ENCODE measurements at places on chromosomes 2 and 18.

DNA sequence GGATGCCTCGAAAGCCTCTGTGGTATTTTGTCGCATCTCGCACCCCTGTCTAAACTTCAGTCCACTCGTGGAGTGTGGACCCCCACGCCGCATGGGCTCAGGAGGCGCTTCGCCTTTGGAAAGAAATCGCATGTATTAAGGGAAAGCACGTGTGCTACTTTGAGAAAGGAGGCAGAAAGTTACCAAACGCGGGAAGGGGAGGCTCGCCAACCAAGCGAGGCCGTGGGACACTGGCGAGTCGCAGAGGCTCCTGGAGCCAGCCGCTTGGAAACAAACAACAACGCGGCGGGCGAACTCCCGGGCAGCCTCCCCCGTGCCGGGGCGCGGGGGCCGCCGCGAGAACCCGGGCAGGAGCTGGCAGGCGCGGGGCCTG lies 455 bp upstream of the AGAP1 start:
- DNase-seq = no peak

DNA sequence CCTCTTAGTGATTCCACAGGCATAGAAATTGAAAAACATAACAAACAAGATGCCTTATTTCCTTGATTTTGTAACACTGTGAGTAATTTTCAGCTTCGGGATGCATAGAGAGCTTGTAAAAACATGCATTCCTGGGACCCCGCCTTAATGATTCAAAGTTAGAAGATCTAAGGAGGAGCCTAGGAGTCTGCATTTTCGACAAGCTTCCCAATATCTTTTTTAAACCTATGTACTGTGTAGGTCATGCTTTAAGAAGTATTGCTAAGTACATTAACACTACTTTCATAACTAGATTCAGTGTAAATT lies 109.8 kb upstream of the ZNF516 start:
- no peak for DNase-seq

GRCh38 chr2:52572469-52572894 lies 1195.1 kb upstream of the CHAC2 start:
- DNase-seq = no peak

- DNase-seq = no peak
Observed at GRCh38 chr18:79881695-79882094, 69.8 kb downstream of the SLC66A2 start.

- no peak for DNase-seq
Observed at GRCh38 chr2:74267068-74267467, 68.7 kb downstream of the MTHFD2 start.

- no peak for DNase-seq
Observed at GRCh38 chr18:59877361-59877760, 22.4 kb upstream of the PMAIP1 start.

- peak; percentile 50 for DNase-seq
Observed at GRCh38 chr2:217899231-217900009, 103.4 kb downstream of the TNS1 start.

DNA sequence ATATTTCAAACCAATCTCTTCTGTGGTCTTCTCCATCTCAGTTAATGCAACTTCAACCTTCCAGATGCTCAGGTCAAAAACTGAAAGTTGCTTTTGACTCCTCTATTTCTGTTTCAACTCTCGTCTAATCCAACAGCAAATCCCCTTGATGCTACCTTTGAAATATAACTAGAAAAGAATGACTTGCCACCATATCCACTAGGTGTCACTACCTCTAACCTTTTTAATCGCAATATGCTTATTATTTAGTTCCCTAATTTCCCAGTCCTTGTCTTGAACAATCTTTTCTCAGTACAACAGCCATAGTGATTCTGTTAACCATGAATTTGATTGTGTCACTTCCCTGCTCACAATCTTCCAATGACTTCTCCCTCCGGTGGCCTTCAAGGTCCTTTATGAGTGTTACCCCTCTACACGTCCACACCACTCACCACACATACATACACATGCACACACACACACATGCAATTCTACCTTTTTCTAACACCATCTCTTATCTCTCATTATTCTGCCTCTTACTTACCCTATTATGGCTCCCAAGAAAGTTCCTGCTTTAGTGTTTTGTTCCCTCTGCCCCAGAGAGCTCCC lies 245.5 kb upstream of the KCNJ3 start:
- DNase-seq = no peak

GRCh38 chr2:170026361-170026760 lies 151.6 kb upstream of the MYO3B start:
- DNase-seq = no peak

- DNase-seq = no peak
Observed at GRCh38 chr2:237132799-237133198, 47.1 kb downstream of the COPS8 start.

DNA sequence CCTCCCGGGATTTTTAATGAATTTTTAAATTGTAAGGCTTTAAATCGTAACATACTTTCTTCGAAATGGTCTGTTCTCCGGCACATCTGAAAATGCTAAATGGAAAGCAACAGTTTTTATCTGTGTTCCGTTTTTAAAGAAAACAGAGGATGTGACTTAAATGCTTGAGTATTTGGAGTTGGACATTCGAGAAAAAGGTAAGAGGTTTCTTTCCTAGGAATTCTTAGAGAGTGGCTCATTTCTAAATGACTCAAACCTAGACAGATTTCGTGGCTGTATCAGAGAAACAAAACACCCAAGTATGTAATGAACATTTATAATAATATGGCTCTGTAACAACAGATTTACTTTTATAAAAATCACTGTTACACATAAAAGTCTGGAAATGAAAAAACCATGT lies 177.6 kb upstream of the CCDC68 start:
- DNase-seq = no peak

GRCh38 chr2:8638327-8638726 lies 43.5 kb upstream of the ID2 start:
- no peak for DNase-seq

DNA sequence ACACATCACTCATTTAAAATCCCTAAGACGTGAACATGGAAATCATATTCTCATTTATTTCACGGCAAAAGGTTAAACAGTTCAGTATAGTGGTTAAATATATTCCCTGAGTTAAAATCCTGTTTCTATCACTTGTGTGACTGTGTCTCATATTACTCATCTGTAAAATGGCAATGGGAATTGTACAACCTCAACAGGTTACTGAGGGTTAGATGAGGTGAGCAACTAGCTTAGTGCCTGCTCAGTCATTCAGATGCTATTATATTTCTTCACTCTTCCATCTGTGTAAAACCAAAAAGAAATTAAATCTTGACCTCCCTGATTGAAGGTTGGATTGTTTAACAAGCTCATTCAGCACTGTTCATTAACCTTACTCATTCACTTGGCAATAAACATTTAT lies 212.4 kb upstream of the STK17B start:
- no peak for DNase-seq

DNA sequence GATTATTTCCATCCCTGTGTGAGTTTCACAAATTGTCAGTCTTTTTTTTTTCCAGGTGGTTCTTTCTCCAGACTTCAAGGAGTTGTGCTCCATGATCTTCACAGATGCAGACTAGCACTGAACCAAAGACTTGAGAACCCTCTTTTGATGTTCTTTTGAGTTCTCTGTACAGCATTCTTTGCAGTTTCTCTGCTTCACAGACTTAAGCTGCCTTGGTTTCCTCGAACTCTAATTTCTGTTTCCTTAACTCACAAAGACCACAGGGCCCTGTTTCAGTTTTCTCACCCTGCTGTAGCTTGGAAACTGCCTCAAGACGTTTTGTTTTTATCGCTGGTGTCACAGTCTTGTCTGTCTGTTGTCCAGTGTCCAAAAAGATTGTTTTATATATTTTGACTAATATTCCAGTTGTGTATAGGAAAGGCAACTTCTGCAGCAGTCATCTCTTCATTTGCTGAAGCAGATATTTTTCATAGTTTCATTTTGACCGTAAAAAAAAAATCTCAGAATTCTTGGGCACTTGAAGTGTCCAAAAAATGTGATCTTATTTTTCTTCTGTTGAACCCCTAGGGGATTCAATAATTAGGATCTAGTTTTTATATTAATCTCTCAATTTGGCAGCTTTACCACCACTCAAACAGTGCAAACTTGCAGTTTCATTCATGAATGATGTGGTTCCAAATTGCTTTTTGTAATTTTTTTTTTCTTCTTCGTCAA lies 97.0 kb upstream of the MC4R start:
- no peak for DNase-seq

DNA sequence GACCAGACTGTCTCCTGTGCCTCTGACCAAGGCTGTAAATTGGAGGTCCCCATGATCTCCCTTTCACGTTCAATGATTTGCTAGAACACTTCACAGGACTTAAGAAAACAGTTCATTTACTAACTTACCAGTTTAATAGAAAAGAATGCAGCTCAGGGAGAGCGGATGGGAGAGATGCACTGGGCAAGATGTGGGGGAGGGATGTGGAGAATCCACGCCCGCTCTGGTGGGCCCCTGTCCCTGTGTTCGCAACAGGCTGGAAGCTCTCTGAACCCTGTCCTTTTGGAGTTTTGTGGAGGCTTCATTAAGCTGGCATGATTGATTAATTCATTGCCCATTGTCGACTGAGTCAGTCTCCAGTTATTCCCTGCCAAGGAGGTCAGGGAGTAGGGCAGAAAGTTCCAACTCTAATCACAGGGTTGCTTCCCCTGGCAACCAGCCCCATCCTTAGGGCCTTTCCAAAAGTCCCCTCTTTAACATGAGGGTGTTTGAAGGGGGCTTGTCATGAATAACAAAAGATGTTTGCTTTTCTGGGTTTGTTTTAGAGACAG lies 257.1 kb downstream of the ACKR3 start:
- no peak for DNase-seq

DNA sequence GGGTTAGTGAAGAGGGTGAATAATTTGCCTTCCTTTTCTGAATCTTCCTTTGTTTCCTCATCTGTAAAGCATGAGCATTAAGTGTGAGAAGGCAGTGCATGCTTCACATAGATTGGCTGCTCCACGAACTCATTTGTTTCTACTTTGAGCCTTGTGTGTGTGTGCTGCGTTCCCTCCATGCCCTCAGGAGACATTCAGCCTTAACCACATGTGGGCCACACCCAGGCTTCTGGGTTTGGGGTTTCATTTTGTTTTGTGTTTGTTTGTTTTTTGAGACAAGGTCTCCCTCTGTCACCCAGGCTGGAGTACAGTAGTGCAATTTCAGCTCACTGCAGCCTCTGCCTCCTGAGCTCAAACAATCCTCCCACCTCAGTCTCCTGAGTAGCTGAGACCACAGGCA lies 843.3 kb downstream of the GALR1 start:
- DNase-seq = no peak

- no peak for DNase-seq
Observed at GRCh38 chr2:57725337-57725947, 321.2 kb upstream of the VRK2 start.

- DNase-seq = no peak
Observed at GRCh38 chr18:9153256-9153655, 16.7 kb downstream of the ANKRD12 start.

- DNase-seq = no peak
Observed at GRCh38 chr2:80364524-80365212, 60.1 kb upstream of the LRRTM1 start.

Data from BJ (cell line).